Ascending aorta (tissue), 2 donors: ENCODE measurements at places on chromosomes 6 and 20. TPM values are rescaled to one million over a fixed set of nuclear protein-coding genes. Genes with fewer than 3 reads are reported as not detected.

DNA sequence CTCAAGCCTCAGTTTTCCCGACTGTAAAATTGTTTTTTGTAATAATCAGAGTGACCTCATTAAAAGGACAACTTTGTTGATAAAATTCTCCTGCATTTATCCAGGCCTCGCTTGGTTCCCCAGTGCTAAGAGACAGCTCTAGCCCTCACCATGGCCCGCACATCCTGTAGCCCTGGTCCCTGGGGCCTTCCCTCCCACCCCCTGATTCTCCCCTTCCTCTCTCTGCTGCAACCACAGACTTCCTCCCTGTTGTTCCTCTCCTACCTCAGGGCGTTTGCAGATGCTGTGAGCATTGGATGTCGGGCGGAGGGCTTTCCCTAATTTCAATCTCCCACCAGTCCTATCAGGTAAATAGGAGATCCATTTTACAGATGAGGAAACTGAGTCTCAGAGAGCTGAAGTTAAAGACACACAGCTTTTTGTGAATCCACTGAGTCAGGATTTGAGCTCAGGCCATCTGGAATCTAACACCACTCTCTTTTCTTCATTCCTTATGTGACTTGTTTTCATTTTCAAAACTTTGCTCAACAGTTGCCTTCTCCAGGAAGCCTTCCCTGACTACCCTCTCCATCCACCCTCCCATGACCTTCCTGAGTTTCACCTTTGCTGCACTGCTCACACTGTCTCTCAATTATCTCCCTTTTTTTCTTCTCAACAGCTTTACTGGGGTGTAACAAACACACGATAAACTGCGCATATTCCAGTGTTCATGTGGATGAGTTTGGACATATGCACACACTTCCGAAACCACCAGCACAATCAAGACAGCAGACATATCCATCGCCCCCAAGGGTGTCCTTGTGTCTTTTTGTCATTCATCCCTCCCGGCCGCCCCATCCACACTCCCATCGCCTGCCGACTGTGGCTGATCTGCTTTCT, 107.1 kb downstream of the CEBPB start:
- no peak for DNase-seq

GRCh38 chr6:77397561-77397960, 65.7 kb downstream of the HTR1B start:
- DNase-seq, result no peak

DNA sequence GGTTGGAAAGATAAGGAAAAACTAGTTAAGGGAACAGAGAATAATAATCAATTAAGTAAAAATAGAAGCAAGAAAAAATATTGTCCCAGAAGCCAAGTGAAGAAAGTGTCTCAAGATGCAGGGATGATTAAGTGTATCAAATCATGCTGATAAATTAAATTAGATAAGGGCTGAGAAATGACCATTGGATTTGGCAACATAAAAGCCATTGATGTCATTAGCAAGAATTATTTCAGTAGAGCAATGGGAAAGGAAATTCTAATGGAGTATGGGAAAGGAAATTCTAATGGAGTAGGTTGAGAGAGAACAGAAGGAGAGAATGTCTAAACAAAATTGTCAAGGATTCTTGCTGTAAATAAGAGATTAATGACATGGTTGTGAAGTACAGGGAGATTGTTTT, 146.8 kb downstream of the TFAP2B start:
- DNase-seq, result no peak

DNA sequence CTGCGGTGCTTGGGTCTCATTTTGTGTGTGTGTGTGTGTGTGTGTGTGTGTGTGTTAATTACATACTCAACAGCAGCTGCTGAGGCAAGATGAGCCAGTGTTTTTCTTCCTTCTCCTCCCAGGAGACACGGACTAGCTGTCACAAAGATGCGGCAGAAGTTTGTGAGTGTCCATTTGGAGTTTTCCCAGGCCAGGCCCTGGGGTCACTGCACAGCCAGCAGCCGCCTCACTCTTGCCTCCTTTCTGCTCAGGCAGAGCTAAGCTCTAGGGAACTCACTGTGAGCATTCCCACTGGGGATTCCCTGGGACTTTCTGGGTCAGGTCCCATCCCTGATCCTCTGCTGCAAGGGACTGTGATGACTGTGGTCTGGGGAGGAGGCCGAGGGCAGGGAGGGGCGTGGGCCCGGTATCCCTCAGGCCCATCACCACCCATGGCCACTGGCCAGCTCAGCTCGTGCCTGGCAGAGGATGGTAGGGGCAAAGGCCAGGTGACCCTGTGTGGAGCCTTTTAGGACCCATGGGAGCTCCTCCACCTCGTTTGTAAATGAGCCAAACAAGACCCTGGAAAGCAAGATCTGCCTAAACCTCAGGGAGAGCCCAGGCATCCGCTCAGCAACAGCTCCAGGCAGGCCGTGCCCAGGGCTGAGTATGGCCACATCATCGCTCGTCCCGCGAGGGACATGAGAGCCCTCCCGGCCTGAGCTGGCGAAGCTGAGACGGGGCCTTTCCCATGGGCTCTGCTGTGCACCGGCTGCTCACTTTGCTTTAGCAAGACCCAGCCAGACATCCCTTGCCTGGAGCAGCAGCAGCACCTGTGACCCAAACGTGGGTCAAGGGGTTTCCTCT, 102.0 kb downstream of the PSMB1 start:
- DNase-seq, result peak; percentile 42

DNA sequence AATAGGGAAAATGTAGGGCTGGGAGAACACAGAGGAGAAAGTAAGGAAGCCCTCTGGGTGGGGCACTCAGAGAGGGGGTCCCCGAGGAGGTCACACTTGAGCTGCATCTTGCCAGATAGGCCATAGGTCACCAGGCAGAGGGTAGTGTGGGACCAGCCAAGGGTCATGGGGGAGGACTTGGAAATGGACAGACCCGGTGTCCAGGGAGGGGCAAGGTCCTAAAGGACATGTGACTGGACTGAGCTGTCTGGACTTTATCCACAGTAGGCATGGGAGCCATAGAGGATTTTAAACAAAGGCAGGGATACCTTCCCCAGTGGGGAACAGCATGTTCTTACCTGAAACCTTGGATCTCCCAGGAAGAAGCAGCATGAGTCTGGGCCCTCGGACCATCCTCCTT, 266.7 kb downstream of the LRFN2 start:
- DNase-seq, result no peak

GRCh38 chr6:1636971-1637871, 27.5 kb downstream of the FOXC1 start:
- no peak for DNase-seq

DNA sequence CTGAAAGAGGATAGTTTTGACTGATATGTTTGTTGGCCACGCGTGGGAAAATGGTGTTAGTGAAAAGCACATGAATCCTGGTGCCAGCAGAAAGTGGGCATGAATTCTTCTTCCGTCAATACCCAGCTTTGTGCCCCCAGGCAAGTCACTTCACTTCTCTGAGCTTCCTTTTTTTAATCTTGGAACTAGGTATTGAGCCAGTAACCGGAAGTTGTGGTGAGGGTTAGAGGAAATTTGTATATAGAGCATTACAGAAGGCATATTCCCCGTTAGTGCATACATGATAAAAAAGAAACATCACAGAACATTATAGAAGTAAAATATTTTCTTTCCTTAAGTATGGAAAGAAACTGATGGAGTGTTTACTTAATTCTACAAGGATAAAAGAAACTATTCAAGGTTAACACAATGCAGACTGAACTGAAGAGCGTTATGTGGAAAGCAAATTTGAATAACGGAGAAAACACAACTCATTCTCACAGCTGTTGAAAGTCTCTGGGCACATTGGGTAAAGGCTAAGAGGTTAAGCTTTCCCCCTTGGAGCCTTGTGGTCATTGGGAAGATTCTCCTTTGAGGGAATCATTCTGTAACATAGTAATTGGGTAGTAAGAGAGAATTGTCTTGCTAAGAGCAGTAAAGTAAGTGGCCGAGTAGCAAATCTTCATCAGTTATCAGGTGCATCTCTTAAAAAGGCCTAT, 223.1 kb downstream of the BCAS1 start:
- DNase-seq, result no peak

DNA sequence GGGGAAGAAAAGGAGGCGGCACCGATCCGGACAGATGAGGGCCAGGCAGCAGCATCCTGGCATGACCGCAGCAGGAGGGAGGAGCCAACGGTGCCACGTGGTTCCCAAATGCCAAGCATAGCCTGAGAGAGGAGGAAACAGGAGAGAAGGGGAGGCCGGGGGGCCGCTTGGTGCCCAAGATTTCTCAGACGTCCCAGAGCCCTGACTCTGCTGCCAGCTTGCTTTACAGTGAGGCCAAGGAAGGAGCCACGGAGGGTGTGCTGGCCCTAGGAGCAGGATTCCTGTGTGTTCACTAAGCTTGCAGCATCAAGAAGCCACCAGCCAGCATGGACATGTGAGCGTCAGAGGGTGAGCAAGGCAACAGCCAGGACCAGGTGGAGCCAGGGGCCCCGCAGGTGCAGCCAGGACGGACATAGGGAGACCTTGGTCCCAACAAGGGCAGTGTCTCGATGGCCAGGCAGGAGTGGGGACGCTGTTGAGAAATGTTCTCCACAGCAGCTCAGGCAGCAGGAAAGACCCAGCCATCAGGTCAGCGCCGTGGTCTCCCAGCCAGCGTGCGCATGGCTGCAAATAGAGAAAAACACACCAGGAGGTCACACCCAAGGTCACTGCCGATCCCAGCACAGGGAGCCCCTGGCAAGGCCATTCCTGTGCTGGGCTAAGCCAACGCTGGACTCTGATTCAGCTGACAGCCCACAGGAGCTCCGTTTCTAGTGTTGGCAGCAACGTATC, 143.7 kb downstream of the DLL1 start:
- DNase-seq, result no peak

DNA sequence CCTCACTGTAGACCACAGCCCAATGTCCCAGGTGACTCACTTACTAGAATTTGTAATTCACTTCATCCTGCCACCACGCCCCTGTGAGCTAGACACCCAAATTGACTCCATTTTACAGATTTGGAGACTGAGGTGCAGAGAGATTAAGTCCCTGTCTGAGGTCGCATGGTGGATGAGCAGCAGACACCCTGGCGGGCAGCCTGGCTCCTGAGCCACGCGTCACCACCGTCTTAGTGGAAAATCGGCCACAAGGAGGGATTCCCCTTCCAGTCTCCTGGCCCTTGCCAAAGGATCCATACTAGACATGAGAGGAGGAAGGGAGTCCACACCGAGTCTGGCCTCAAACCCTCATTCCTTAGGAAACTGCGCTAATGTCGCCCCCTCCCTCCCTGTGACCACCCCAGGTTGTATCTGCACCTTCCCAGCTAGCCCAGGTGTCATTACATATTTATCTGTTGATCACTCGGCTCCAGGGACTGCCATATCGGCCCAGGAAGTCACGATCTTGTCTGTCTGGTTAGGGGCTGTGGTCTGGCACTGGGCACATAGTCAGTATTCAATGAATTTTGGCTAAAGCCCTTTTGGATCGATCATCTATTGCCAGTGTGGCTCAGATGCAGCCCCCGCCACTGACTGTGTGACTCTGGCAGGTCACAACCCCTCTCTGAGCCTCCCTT, 25.7 kb upstream of the PTGIS start:
- no peak for DNase-seq

GRCh38 chr6:149897015-149897697, 757 bp downstream of the RAET1E start:
- peak; percentile 36 for DNase-seq

GRCh38 chr6:101909366-101909765, 515.9 kb downstream of the GRIK2 start:
- no peak for DNase-seq

- no peak for DNase-seq
Measured at GRCh38 chr6:37974943-37975342, 155.4 kb downstream of the ZFAND3 start.

DNA sequence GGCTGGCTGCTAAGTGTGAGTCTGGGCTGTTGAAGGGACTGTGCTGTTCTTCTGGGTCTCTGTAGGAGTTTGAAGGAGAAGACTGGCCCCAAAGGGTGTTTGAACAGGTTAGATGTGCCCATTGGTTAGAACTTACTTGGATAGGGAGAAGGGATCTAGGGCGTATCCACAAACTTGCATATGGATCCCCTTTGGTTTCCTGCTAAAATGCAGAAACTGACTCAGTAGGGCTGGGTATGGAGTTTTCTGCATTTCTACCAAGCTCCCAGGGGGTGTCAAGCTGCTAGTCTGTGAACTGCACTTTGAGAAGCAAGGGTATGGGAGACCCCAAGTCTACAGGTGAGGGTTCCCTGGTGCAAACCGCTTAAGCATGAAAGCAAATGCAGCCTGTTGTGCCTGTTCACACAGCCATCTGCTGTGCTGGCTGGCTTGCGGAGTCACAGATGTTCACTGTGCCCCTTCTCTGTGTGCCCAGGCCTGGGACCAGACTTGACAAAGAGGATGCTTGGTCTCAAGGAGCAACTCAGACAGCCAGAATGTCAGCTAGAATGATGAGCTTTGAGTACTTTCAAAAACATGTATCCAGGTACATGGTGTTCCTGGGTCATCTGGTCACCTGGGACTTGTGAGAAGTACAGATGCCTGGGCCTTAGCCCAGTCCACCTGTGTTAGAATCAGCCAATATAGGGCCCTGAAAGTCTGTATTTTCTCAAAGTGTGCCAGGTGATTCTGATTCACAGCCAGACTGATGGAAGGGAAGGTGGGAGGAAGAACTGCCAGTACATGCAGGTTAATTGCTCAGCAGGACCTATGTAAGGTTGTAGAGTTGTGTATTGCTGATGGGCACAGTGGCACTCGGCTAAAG, 7.4 kb downstream of the PPP1R16B start:
- no peak for DNase-seq

DNA sequence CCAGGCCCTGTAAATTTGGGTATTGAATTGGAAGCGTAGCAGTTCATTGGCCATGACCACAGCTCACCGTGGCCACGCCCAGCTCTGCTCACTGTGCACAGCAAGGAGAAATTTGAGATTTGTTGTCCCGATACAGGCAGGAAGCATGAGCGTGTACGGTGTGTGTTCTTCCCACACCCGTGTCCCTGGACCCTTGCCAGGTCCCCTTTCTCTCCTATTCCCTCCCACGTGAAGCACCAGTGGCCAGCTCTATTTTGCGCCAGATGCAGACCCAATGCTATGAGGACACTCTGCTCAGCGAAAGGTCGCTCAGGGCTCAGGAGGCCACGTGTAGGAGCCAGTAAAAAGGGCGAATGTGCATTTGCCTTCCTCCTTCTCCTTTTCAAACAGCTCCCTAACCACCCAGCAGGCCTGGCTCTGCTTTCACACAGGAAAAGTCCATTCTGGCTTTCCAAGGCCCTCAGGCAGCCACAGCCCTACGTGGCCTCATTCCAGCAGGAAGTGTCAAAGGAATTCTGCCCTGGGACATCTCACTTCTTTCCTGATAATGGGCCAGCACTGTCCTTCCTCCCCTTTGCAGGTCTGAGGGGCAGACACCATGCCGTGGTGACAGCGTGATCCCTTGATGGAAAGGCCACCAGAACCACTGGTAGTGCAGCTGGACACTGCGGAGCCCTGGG, 499.2 kb upstream of the CDH4 start:
- DNase-seq, result no peak

GRCh38 chr6:80579391-80580023, 473.0 kb downstream of the BCKDHB start:
- DNase-seq, result no peak

Gene LY6G6F
- not detected for total RNA-seq

Gene PKHD1
- total RNA-seq, result not detected

Gene GATA5
- total RNA-seq, result not detected

Gene DCBLD1
- total RNA-seq, result 0.85 TPM

Gene MROH8
- not detected for total RNA-seq

Gene FNDC1
- 0.11 TPM for total RNA-seq

Gene MAS1
- total RNA-seq, result not detected

Gene SLPI
- 223 TPM for total RNA-seq

Gene RBPJL
- total RNA-seq, result not detected

Gene LTB
- total RNA-seq, result not detected

Gene PROKR2
- not detected for total RNA-seq
